Stimulated activated CD4-positive, alpha-beta T cell treated with anti-CD3 and anti-CD28 coated beads, Interleukin-12 subunit alpha, Interleukin-12 subunit beta, amount 100 ng/mL, for 24 hours (primary cell): ENCODE measurements at places on chromosomes 1 and 21.

DNA sequence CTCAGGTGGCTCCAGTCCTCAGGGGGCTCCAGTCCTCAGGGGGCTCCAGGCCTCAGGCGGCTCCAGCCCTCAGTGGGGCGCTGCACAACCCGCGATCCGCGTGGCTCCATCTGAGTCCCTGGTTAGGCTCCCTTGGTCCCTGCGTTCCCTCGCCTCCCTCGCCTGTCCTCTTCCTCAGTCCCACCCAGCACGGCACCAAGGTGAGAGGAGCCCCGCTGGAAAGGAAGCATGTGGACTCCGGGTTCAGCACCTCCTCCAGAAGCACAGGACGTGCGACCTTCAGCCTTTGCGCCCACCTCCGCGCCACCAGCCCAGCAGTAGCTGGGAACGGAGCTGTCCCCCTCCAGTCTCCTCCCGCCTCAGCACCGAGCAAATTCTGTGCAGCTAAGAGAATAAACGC lies 8.1 kb upstream of the OR2M5 start:
- no peak for DNase-seq

- DNase-seq, result no peak
Measured at GRCh38 chr1:112399456-112399855, 3.4 kb downstream of the CTTNBP2NL start.

DNA sequence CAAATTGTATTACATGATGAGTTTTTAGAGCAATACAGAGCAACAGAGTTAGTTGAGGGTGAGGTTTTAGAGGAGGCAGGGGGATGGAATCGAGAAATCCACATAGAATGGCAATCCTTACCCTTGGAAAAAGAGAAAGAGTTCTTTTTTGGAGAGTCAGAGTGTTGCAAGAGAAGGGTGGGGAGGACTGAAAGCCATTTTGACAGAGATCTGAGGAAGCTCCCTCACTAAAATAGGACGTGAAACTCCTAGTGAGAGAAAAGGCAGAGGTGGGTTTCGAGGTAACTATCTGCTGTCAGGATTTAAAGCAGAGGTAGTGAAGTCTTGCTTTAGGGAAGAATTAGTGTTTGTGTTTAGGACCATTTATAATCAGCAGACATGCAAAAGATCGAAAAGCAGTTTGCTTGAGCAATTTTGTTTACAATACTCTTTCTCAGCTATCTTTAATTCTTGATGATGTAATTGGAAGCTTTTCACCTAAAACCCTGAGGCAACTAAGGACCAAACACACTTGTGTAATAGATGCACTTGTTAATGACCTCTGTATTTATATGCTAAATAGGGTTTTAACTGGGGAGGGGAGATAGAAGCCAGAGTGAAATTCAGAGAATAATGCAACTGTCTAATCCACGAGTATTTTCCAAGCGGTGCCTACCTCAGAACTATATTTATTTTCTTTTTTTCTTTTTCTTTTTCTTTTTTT lies 20.0 kb downstream of the ADAMTS5 start:
- DNase-seq, result no peak

DNA sequence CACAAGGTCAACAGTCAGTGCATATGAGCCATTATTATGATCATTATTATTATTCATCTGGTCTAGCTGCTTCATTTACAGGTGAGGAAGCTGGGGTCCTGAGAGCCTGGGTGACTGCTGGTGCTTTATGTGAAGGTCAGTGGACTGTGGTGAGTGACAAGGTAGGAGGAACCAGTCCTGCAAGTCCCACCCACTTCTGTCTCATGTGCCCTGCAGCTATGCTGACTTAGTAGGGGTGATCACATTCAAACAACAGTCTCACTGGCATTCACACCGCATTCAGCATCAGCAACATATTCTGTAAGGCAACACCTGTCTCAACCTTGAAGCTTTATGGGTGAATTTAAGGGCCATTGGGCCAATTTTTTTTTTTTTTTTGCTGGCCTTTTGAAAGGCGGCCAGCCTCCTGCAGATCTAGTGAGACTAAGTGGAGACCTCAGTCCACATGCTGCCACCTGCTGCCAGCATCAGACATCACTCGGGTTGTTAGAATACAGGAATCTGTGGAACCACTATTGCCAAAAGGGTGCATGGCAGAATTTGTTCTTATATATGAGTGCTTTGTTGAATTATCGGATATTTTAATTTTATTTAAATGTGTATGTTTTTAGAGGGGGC lies 59.9 kb upstream of the CACNA1E start:
- DNase-seq, result peak; percentile 32
